ENCODE measurements at places on chromosomes 16 and 17.

DNA sequence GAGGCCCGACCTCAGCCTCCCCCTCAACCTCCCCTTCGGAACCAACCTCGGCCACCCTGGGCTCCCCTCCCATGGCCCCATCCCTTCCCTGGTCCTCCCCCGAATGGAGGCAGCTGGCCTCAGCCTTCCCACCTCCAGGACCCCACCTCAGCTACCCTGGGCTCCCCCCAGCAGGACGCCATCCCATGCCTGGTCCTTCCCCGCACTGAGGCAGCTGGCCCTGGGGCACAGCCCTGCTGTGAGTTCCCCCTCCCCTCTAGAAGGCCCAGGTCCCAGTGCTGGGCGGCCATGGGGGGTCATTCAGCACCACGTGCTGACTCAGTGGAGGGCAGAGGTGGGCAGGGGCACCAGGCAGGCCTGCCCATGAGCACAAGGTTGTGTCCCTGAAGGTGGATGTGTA, 28.9 kb upstream of the PVALEF start:
- DNase-seq: no peak

DNA sequence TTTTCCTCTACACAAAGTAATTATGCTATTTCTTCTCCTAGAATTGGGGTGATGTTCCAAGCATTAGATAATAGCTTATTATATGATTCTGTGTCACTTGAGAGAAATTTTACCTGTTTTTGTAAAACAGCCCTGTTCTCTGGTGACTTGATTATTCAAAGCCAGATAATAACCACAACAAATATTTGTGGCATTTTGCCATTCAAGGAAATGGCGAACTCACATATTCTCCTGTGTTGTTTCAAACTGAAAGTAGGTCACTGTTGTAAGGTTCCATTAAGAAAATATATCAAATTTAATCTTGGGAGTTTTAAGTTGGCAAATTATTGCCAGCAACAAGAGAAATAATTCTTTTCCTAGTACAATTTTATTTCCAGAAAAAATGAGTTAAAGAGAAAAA, 124.8 kb downstream of the STXBP4 start:
- DNase-seq: no peak

GRCh38 chr16:4522051-4522581, 16.5 kb downstream of the CDIP1 start:
- DNase-seq: no peak

- no peak for DNase-seq
Measured at GRCh38 chr16:67767953-67768352, 38.4 kb downstream of the RANBP10 start.

DNA sequence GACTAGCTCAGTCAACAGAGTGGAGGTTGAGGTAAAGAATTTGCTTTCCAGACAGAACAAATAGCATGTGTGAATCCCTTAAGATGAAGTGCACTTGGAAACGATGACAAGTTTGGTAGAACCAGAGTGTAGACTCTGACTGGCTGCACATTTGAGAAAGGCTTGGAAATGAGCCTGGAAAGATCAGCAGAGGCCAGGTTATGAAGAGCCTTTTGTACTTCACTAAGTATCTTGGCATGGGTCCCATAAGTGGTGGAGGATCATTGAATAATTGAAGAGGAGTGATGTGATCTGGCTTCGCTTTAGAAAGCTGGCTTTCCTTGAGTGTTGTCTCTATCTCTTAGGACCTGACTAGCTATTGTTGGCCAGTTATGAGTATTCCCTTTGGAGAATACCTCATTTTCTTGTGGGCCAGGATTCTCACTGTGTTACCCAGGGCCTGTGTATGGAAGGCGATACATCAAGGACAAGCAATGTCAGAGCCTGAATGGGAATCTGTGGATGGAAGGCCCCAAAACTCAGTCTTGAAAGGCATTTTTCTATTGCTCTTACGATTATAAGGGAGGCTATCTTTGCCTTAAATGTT, 329.8 kb downstream of the UTP18 start:
- no peak for DNase-seq

DNA sequence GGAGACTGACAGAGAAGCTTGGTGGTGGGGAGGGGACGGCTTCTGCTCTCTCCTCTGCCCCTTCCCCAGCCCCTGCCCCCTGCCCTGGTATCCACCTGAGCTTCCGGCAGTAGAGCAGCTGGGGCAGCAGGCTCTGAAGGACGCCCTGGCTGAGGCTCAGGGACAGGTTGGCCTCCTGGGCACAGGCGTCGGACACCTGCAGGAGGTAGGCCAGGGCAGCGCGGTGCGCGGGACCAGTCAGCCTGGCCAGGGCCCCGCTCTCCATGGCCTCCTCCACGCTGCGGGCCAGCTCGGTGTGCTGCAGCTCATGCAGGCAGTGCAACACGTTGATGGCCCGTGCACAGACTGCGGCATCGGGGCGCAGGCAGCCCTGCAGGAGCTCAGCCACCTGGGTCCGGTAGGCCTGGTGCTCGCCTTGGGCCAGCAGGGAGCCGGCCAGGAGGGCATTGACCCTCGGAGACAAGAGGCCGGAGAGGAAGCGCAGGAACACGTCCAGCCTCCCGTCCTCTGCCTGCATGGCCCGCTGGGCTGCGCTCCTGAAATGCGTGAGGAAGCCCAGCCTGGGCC, 14.2 kb downstream of the NLRC3 start:
- no peak for DNase-seq

DNA sequence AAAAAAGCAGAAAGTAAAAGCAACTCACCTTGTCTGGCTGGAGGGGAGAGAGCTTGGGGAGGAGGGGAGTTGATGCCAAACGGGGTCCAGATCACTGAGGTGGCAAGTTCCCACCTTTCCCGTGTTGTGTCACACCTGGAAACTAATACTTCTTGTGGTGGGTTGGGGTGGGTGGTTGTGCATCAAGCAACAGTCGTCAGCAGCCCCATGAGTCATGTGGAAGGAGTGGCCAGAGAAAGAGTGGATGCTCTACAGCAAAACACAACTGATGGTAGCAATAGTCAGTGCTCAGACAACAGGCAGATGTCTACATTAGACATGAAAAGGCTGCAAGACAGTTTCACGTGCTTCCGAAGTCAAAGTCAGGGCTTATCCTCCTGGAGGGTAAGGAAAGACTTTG, 35.4 kb downstream of the ARSG start:
- no peak for DNase-seq

DNA sequence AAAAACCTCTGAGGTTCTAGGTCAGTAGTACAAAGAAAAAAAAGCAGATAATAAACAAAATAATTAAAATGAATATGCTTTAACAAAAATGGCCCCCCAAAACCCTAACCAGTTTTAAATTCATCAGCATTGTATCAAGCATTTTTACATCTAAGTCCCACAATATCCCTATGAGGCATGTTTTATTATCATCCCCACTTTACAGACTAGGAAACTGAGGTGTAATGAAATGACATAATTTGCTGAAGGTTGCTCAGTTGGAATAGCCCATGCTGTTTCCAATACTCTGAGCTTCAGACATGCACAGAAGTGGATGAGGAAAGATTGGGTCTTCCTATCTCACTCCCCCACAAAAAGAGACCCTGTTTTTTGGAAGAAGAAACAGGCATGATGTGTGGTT, 88.3 kb downstream of the SNX11 start:
- no peak for DNase-seq

GRCh38 chr17:63665527-63666214, 34.3 kb downstream of the LIMD2 start:
- no peak for DNase-seq

DNA sequence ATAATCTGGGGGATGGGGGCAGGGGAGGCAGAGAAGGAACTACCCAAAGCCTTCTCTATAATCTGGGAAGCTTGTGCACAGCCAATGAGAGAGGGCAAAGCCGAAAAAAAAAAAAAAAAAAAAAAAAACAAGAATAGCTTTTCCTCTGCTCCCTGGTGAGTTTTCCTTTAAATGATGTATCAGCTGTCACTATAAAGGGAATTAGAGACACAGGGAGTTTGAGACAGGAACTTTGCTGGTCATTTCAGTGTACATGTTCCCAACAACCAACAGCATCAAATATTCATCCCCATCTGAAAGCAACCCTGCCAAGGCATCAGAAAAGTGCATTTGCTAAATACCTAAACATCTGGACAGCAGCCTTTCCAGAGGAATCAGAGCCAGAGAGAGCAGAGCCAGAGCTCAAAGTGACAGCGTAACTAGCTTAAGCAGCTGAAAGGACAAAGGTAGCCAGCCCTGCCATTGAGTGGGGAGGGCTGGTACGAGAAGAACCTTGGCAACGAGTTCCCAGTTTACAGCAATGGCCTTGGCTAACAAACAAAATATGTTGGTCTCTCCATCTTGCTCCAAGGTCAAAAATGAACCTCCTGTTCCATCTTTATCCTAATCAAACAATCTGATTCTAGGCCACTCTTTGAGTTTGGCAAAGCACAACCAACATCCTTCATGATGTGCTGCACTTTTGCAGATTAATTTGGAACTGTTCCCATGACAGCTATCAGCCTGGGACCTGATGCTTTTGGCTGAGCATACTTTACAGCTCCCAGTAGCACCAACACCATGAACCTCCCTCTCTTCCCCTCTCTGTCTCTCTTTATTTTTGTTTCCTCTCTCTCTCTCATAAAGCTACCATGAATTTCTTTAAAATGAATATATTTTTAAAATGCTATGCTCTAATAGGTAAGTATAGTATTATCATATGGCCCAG, 143.7 kb upstream of the GNAO1 start:
- no peak for DNase-seq

- no peak for DNase-seq
Measured at GRCh38 chr17:65952586-65952985, 239.3 kb downstream of the CEP112 start.

DNA sequence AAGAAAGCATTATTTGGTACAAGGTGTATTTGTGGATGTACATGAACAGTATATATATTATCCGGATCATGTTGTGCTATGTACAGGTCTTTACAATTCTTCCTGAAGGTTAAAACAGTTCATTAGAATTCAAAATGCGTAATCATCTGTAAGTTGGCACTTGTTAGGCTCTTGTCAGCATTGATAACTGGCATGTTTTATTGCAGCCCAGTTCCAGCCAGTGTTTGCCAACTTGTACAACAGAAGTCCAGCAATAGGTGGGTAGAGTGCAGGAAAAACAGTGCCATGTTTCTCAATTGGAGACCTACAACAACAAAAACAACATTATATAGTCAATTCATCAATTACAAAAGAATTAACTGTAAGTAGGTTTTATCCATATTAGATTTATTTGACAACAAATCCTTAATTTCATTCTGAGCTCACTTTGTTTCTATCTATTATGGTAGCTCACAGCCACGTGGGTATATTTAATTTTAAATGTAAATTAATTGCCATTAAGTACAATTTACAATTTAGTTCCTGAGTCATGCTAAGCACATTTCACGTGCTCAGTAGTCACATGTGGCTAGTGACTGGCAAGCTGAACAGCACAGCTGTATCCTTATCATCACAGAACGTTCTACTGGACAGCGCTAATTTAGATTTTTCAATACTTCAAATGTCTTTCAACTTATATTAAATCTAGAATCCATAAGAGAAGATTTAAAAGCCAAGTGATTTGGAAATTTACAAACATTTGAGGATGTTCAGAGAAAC, 8.6 kb upstream of the ANKFY1 start:
- no peak for DNase-seq

GRCh38 chr17:66040402-66040801, 151.5 kb downstream of the CEP112 start:
- DNase-seq: no peak

DNA sequence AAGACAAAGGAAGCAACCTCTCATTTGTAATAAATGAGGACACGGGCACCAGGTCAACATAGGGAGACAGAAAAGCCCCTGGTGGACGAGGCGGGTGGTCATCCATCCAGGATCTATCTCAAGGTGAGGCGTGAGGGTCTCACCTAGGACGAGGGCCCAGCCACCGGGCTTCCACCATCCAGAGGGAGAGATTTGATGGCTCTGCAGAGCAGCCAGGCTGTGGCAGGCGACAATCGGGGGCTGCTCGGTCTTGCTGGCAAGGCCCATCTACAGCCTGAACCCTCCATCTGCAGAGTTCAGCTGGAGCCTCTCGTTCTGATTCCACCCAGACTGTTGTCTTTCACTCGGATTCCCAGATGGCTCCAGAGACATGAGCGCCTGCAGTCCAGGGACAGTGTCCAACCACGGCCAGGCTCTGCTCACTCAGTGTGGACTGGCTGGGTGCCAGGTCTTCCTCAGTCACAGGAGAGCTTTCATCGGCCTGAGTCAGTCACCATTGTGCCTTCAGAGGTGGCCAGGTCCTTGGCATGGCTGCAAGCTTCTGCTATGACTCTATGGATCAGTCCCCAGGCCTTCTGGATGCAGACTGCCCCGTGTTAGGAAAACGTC, 5.9 kb downstream of the LITAFD start:
- DNase-seq: no peak

- DNase-seq: no peak
Measured at GRCh38 chr16:2687531-2688308, 5.4 kb downstream of the KCTD5 start.

DNA sequence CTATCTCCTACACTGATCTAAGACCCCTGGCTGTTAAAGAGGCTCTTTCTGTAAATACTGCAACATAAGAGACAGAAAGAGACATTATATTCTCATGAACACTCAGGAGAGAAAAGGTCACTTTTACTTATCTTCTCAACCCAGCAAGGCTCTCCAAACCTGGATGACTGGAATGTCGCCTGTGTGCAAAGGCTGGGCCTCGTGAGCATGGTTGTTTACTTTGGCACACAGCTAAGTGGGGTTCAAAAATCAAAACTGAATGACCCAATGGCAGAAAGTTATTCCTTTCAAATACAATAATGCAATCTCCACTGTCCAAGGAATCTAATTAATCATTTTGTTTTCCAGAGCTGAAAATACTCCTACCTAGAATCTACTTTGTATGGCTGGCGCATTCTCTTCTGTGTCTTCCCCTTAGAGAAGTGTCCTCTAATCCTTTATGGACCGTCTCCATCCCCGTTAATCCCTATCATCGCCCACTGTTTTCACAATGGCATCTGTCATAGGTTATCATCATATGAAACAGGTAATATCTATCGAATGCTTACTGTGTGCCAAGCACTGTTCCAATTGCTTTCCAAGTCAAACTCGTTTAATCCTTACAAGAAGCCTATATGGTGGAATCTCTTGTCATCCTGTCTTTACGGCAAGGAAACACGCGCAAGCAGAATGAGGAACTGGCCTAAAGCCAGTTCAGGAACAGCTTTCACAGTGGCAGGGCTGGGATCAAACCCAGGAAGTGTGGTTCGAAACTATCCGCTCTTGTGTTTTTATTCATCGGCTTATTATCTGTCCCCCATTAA, 1.3 kb downstream of the SLX4 start:
- DNase-seq: no peak

DNA sequence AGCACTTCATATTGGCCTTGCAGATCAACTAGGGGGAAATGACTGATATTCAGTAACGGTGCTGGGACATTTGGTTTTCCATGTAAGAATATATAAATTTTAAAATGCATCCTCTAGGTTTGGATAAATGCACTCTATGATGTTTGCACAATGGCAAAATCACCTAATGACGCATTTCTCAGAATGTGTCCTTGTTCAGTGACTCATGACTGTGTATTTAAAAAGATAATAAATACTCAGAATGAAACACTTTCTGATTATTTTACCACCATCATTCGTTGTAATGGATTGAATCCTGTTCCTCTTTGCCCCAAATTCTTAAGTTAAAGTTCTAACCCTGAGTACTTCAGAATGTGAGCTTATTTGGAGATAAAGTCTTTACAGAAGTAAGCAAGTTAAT, 17.2 kb upstream of the ADGRG1 start:
- DNase-seq: no peak

GRCh38 chr16:72786606-72787005, 261.3 kb downstream of the ZFHX3 start:
- DNase-seq: no peak

- DNase-seq: no peak
Measured at GRCh38 chr17:47730681-47731080, 2.4 kb upstream of the TBX21 start.

Measured in GOT3 (cell line).